ENCODE measurements at places on chromosomes 7 and 10.
A peak's percentile ranks its signal among the peaks of the same experiment; 100 is the strongest.

GRCh38 chr10:93462881-93463280, 19.3 kb downstream of the MYOF start:
- DNase-seq, result no peak

- no peak for DNase-seq
Observed at GRCh38 chr10:95505641-95506040, 55.5 kb downstream of the SORBS1 start.

- peak; percentile 5 for DNase-seq
Observed at GRCh38 chr10:20040012-20040411, 223.8 kb downstream of the PLXDC2 start.

DNA sequence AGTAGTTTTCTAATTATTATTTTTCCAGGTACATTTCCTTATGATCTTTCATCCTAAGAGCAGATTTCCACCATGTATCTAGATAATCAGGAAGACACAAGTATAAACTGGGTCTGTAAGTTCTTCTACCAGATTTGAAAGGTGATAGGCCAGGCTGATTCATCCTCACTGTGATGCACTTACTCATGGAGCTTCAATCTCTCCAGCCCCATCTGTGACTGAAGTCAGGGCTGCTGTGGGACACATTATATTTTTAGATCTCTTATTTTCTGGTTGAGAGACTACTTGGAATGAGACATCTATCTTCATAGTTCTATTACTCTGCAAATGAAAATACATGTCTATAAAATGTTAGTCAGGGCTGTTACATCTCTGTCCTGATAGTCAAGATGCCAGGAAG, 85.5 kb upstream of the SLC25A13 start:
- DNase-seq, result peak; percentile 48

- DNase-seq, result peak; percentile 80
Observed at GRCh38 chr7:138565451-138566114, 105.5 kb downstream of the TRIM24 start.

DNA sequence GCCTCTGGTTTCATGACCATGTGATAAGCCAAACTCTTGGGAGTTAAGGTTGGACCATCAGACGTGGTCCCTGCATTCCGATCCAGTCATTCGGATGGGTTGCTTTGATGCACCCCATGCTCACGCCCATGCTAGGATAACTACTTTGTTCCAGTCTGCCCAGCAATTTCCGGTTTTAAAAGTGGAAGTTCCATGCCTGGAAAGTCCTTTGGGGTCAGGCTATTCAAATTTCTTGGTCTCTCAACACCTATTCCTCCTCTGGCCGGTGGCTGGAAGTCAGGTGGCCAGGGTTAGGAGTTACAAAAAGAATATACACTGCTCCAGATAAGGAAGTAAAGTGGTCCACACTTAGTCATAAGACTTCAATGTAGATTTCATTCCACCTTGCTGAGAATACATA, 37.7 kb upstream of the HABP2 start:
- no peak for DNase-seq

DNA sequence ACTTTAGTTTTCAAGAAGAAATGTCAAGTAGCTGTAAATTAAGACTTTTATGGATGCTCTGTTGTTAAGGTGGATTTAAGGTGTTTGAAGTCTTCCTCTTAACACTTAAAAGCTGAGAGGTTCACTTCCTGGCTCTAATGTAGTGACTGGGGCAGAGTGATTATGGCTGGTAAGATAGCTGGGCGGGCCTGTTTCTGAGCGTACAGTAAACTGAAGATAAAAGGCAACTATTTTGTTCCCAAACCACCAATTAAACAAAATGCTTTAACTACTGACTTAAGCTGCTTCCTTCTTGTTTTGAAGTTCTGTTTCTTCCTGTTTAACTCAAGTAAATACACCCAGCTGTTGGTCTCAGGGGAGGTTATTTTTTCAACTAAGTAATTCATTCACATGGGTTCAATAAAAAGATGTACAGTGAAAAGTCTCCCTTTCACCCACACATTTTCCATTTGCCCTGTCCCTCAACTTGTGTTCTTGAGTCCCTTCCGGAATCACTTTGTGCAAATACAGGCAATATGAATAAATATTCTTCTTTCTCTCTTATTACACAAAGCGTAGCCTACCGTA, 19.3 kb downstream of the VWA2 start:
- DNase-seq, result no peak

- DNase-seq, result no peak
Observed at GRCh38 chr10:45418849-45419675, 45.0 kb downstream of the ALOX5 start.

DNA sequence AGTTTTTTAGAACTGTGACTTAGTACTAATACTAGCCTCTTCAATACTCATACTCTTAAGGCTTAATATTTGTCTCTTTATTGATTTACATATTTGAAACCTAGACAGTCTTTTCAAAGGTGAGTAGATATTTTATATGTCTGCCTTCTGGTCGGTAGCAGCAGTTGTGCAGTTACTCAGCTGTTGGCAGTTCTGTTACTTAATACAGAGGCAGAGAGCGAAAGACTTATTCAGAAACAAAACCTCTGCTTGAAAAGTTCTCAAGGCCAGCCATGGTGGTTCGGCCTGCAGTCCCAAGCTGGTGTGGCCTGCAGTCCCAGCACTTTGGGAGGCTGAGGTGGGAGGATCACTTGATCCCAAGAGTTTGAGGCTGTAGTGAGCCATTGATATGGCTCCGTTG, 84.2 kb downstream of the AUTS2 start:
- DNase-seq, result no peak

DNA sequence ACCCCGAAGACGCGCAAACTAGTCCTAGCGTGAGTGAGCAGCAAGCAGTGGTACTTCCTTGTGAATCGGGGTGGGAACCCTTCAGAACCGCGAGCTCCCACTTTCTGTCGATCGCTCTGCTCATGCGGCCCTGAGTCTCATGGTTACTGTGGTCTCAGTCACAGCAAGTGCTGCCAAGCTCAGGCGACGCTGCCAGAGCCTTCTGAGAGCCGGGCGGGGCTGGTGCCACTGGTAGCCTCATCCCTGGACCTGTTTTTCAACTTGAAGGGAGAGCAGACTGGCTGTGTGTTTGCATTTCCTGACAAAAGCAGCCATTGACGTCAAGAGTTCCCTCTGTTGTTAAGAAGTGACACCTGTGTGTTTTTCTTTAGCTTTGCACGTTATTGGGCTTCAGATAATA, 32.9 kb upstream of the BHLHA15 start:
- peak; percentile 22 for DNase-seq

DNA sequence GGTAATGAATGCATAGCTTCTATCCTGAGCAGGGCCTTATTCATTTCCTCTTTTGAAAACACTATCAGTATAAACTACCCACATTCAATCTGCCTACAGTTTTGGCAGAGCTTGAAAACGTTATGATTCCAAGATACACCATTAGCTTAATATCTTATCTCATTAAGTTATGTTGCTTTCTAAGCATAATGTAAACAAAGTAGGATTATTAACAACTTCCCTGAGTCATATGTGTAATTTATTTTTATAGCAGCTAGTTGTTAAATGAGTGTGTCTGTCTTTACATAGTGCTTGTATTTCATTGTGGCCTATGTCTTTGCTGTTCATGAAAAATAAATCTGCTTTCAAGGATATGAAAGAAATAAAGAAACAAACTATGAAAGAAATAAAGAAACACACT, 106.2 kb upstream of the DLX6 start:
- peak; percentile 32 for DNase-seq

DNA sequence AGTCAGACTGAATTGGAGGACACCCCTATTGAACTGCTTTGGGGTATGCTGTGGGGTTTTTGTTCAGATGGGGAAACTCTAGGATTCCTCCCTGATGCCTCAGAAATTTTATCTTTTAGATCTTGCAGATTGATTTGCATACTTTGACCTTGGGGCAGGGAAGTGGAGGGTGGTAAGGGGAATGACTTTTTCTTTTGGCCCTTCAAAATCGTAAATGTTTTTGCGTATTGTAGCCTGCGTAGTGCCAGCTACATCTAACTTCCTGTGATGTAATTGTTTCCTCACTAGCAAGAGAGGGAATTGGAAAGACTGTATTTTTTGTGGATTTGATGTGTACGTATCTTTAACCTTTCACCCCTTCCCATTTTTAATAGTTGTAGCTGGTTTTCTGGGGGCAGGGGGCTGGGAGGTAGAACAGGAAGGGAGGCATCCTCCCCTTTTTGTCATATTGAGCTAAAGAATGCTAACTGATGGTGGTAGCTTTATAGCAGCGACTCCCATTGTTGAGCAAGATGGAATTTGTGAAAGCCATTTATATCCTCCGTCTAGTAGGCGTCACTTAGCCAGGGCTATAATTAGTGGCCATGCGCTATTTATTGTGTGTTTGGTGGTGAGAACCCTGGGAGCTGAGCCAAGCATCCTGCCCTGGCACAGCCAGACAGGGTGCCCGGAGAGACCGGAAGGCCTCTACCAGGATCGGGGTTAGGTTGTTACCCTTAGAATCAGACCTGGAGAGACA, 11.3 kb downstream of the DUSP5 start:
- no peak for DNase-seq

DNA sequence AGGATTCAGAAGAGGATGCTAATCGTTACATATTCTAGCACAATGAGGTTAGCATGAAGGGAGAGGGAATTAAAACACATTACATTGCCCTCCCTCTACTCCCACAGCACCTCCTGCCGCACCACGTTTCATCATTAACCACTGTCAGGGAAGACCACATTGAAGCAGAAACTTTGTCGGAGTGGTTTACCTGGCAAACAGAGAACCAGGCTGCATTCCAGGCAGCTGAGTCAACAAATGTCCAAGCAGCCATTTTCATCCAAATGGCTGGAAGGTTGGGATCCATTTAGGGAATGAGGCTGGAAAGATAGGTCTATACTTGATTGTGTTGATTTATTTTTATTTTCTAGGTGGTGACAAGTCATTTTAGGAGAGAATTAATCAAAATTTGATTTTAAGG, 273.6 kb downstream of the DYNC1I1 start:
- peak; percentile 22 for DNase-seq

DNA sequence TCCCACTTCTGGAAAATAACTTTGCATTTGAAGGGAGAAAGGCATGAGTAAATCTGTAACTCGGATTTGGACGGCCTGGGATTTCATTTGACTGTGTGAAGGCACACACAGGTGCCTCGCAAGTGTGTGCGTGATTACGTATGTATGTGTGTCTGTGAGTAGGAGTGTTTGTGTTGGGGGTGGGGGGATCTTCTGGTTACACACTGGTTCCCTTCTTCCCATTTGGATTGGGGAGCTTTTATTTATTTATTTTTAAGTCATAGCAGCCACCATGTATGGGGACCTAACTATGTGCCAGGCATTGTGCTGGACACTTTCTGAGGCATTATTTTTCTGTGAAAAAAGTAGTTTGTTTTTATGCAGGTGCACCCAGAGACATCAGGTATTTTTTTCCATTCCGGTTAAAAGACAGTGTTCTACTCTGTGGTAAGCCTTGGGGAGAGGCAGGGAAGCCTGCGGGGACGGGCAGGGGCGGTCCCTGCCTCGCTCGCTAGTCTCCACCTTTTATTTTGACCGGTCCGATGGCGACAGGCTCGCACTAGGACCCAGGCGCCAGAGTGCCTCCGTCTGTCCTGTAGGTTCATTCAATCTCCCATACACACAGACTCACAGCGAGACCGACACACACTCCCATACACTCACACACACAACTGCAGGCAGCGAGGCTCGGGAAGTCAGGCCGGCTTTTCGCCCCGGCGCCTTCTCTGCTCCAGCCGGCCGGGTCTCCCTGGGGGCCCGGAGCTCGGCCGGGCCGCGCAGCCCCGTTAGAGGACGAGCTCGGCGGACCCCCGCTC, at the start of gene MXI1:
Gene MXI1, plus strand, starts transcription at position 595 of the 794 bp plus-strand sequence. CDS start 204 bp downstream, outside the sequence.
- DNase-seq, result peak; percentile 77

DNA sequence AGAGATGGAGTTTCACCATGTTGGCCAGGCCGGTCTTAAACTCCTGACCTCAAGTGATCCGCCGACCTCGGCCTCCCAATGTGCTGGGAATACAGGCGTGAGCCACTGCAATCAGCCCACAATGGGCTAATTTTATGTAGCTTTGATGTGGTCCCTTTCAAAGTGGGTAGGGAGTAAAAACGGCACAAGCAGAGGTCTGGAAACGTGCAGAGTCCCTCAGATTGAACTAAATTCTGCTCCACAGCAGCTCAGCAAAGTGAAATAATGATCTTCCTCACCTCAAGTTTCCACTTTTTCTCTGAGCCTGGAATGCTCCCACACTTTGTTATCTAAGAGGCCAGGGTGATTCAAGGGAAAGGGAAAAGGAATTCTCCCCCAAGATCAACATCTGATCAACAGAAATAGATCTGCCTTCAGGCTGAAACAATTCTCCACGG, 6.1 kb downstream of the CCDC3 start:
- DNase-seq, result no peak

DNA sequence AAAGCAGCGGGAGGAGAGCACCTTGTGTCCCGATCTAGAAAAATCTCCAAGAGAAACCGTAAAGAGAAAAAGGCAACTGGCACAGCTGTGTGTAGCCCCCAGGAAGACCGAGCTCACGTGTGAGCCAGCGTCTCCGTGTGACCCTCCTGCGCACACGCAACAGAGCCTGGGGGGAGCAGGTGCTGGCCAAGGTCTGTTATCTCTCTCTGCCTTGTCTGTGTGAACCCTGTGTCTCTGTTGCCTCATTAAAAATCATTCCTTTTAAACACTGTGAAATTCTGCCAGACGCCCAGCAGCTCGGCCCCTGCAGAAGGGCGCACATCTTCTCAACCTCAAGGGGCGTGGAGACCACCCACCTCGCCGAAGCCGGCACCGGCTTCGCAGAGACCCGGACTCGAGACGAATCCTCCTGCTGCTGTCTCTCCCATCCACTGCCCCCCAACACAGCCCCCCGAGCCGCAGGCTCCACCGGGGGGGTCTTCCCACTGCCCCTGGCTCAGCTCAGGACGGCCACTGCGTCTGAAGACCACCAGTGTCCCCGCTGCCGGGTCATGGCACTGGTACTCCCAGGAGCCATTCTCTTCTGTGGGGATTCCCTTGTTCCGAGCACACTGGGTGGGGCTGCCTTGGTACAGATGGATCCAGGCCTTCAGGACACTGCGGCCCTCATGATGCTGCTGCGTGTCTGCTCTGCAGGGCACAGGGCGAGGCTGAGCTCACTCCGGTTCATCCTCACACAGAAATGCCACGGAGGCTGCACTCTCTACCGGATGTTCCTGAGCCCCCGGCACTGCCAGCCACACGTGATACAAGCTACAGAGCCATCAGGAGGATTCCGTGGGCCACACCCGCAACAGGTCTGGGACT, 94.3 kb upstream of the DNAAF5 start:
- no peak for DNase-seq

DNA sequence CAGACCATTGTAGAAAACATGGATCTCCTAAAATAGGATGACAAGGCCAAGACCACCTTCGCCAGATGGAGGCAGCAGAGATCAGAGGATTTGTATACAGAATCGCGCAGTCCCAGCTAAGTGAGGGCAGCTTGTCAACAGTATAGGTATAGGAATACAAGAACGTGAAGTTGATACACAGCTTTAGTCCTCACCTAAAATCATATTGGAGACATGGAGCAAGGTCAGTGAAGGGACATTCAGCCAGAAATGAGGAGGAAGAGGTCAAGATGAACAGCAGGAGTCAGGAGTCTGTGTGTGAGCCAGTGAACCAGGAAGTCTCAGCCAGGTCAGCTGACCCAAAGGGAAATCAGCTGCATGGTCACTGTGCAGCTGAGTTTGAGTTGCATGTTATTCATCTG, 263.4 kb upstream of the PRKCQ start:
- DNase-seq, result no peak
